ENCODE measurements at places on chromosomes 2 and 18. TPM values are rescaled to one million over a fixed set of nuclear protein-coding genes. Genes with fewer than 3 reads are reported as not detected.
A peak's percentile ranks its signal among the peaks of the same experiment; 100 is the strongest.

DNA sequence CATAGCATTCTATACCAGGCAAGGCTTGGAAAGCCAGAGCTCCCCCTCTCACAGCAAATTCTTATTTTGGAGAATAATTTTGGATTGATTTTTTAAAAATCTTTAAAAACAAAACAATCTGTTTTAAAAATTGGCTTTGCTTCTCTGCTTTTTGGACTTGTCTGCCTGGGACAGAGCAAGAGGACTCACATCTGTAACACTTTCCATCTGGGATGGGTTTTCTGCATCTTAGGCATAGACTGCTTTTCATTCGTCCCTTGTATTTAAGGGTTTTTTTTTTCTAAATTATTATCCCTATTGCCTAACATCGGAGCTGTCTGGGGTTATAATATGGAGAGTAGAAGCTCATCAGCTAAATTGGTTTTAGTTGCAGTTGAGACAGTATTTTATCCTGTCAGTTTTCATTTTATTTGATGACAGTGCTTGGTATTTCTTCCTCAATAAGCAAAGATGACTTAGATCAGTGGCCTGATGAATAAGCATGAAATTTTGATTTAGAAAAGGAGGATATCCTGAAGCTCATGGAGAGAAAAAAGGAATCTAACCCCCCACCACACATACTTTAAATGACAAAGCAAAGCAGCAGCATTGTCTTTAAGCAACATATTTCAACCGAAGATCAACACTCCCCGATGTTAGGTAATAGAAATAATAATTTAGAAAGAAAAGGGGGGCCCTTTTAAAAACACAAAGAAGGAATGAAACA, 2.3 kb upstream of the FZD7 start:
- no peak overlapping the region for H3K4me3 ChIP-seq
- H3K36me3 ChIP-seq = no peaks in the 10 kb centered on the region
- H3K4me1 ChIP-seq = peaks cover 5% of the 10 kb centered on the region
- no peak overlapping the region for H3K27ac ChIP-seq
- DNase-seq = no peak
- peaks cover 6% of the 10 kb centered on the region for H3K27me3 ChIP-seq

The RUFY4 gene
- not detected for total RNA-seq

The LRRTM1 gene
- not detected for total RNA-seq

GRCh38 chr18:9516437-9517064, 41.2 kb downstream of the RALBP1 start:
- H3K4me3 ChIP-seq = no peak overlapping the region
- H3K36me3 ChIP-seq = peaks cover 5% of the 10 kb centered on the region
- no peaks in the 10 kb centered on the region for H3K27me3 ChIP-seq
- H3K27ac ChIP-seq = no peak overlapping the region
- no peak for DNase-seq

DNA sequence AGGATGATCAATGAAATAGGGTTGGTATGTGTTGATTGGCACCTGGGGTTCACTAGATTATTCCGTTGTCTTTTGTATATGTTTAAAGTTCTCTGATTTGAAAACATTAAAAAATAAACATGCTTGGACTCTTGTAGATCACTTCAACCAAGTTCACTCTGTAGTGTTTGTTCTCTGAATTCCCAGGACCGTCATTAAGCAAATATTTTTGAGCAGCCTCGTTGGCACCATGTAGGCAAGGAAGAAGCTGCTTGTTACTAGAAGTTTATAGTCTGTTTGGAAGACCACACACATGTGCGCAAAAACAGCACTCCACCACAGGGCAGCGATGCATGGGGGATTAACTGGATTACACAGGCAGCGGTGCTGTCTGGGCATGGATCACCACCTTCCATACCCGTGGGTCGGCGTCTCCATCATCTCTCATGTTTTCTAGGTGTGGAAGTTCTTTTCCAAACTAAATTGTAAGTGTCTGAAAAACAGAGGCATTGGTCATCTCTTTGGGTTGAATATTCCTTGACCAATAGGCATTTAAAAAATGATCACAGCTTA, 212.2 kb downstream of the FHOD3 start:
- H3K36me3 ChIP-seq = no peaks in the 10 kb centered on the region
- no peaks in the 10 kb centered on the region for H3K27me3 ChIP-seq
- no peaks in the 10 kb centered on the region for H3K4me1 ChIP-seq
- no peak overlapping the region for H3K27ac ChIP-seq
- no peak overlapping the region for H3K4me3 ChIP-seq
- no peak for DNase-seq

The REG1B gene
- total RNA-seq = not detected

GRCh38 chr2:104444889-104445288, 409.0 kb upstream of the POU3F3 start:
- no peaks in the 10 kb centered on the region for H3K36me3 ChIP-seq
- DNase-seq = no peak
- H3K27me3 ChIP-seq = no peaks in the 10 kb centered on the region
- H3K27ac ChIP-seq = no peak overlapping the region
- H3K4me1 ChIP-seq = peaks cover 3% of the 10 kb centered on the region

DNA sequence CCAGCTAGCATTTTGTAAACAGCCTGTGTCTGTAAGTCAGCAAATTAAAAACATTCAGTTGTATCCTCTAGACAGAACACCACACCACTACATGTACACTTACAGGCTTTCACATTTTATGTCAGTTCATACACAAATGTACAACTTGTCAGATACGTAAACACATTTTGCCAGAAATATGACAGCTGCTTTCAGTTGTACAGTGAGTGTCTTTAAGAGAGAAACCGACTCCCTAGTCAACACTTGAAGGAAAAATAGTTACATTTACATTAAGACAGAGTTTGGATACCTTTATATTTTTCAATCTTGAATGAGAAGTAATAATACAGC, 15.2 kb downstream of the MRPL35 start:
- H3K4me3 ChIP-seq = no peak overlapping the region
- no peaks in the 10 kb centered on the region for H3K4me1 ChIP-seq
- DNase-seq = no peak
- no peak overlapping the region for H3K27ac ChIP-seq
- peaks cover 32% of the 10 kb centered on the region for H3K36me3 ChIP-seq

DNA sequence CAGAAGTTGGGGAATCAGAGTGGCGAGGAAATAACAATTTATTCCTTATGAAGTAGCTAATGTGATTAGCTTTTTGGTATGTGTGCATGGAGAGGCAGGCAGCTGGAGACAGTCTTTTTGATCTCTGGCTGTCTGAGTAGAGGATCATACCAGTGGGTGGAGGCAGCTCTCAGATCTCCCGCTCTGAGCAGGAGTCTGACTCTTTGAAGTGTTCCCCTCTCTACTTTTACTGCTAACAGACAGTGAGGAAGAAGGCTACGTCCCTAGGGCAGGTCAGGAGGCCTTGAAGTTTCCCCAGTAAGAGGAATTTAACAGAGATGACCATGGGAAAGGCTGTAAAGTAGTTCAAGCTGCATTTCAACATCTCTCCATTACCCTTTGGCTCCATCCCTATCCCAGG, 111.9 kb upstream of the REG3A start:
- no peaks in the 10 kb centered on the region for H3K27me3 ChIP-seq
- no peak for DNase-seq
- H3K4me3 ChIP-seq = no peak overlapping the region
- no peaks in the 10 kb centered on the region for H3K4me1 ChIP-seq
- no peaks in the 10 kb centered on the region for H3K36me3 ChIP-seq
- H3K27ac ChIP-seq = no peak overlapping the region

GRCh38 chr2:233108611-233109490, 48.7 kb downstream of the INPP5D start:
- H3K4me1 ChIP-seq = peaks cover 61% of the 10 kb centered on the region
- no peaks in the 10 kb centered on the region for H3K27me3 ChIP-seq
- no peak overlapping the region for H3K4me3 ChIP-seq

- H3K36me3 ChIP-seq = no peaks in the 10 kb centered on the region
- H3K27me3 ChIP-seq = no peaks in the 10 kb centered on the region
- no peak overlapping the region for H3K27ac ChIP-seq
- H3K4me3 ChIP-seq = peak overlapping the region; percentile 25
Observed at GRCh38 chr18:13375302-13376255, 157.0 kb downstream of the LDLRAD4 start.

The IGFBP2 gene
- 1.1 TPM for total RNA-seq

The CYP27C1 gene
- total RNA-seq = not detected

DNA sequence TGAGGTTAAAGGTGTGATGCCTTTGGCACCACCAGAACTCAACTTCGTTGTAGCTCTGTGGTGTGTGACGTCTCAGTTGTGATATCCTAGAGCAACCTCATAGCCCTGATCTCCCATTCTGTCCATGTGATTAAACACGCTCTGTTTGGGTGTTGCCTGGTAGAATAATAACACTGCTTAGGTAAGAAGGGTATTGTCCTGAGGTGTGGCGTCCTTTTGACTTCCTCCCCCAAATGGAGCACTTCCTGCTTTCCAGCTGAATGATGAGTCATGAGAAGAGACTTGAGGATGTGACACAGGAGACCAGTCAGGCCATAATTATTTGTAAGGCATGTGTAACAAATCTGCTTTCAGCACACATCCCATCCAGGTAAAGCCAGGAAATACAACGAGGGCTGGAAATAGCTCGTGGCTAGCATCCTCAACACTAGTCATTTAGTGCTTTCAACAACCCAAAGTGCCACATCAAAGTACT, 100.7 kb downstream of the RAPGEF4 start:
- no peak overlapping the region for H3K4me3 ChIP-seq
- H3K36me3 ChIP-seq = no peaks in the 10 kb centered on the region
- no peak for DNase-seq
- no peak overlapping the region for H3K27ac ChIP-seq
- H3K4me1 ChIP-seq = no peaks in the 10 kb centered on the region
- H3K27me3 ChIP-seq = no peaks in the 10 kb centered on the region

- H3K36me3 ChIP-seq = peaks cover 4% of the 10 kb centered on the region
- H3K27ac ChIP-seq = no peak overlapping the region
- H3K4me1 ChIP-seq = peaks cover 69% of the 10 kb centered on the region
- no peaks in the 10 kb centered on the region for H3K27me3 ChIP-seq
- no peak for DNase-seq
- no peak overlapping the region for H3K4me3 ChIP-seq
Observed at GRCh38 chr2:181149056-181149455, 168.7 kb downstream of the UBE2E3 start.

GRCh38 chr2:123597988-123598387, 427.1 kb upstream of the CNTNAP5 start:
- H3K4me3 ChIP-seq = no peak overlapping the region

The ABCB11 gene
- not detected for total RNA-seq

DNA sequence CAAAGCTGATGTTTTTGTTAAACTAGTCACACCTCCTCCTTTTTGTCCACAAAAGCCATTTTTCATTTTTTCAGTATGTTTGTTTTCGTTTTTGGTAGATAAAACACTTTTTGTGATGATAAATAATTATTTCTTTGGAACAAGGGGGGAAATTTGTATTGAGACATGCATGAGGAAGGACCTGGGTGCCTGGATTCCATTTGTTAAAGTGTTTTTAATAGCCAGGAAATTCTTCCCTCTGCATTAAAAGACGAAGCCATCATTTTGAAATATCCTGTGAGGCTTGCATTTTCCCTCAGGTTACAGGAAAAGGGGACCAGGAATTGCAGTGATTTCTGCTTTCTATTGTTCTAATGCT, 52.1 kb upstream of the CTLA4 start:
- peaks cover 30% of the 10 kb centered on the region for H3K4me1 ChIP-seq
- no peak for DNase-seq
- H3K36me3 ChIP-seq = no peaks in the 10 kb centered on the region
- peak overlapping the region; percentile 31 for H3K4me3 ChIP-seq

GRCh38 chr2:68466361-68466777, 725 bp downstream of the FBXO48 start:
- no peaks in the 10 kb centered on the region for H3K36me3 ChIP-seq
- peak overlapping the region; percentile 98 for H3K4me3 ChIP-seq
- peak; percentile 47 for DNase-seq
- H3K27me3 ChIP-seq = no peaks in the 10 kb centered on the region
- peaks cover 25% of the 10 kb centered on the region for H3K4me1 ChIP-seq

The RAB27B gene
- 0.15 TPM for total RNA-seq

DNA sequence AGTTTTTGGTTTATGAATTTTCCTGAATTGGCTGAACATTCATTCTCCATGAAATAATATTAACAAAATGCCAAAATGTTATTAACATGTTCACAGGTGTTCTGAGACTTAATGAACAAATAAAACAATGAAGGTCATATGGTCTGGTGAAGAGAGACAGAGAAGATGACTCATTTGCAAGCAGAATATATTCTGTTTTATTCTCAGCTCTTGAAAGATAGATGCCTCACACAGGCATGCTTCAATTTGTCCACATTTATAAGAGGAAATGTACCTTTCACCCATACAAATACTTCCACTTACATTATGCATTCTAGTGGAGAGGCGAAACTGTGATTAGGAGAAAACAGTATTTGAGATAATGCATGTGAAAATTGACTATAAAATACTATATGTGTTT, 75.4 kb upstream of the PGAP1 start:
- DNase-seq = no peak
- no peaks in the 10 kb centered on the region for H3K27me3 ChIP-seq
- H3K27ac ChIP-seq = no peak overlapping the region
- H3K4me3 ChIP-seq = no peak overlapping the region
- H3K36me3 ChIP-seq = peaks cover 38% of the 10 kb centered on the region

- H3K27me3 ChIP-seq = no peaks in the 10 kb centered on the region
- no peak for DNase-seq
Observed at GRCh38 chr2:235979753-235980435, 188.3 kb downstream of the GBX2 start.

DNA sequence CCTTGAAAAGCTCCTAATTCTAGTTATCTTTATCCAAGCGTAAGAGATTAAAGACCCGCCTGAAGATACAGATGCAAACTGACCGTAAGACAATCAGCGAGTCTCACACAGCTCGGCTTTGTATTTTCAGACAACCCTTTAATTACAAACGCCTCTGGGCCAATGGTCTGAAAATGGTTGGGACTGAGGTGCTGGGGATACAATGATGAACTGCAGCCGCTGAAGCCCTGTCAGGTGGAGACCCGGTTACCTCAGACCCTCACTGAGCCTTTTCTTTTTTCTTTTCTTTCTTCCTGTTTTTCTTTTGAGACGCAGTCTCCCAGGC, 715 bp upstream of the CFAP36 start:
- DNase-seq = no peak
- peaks cover 2% of the 10 kb centered on the region for H3K36me3 ChIP-seq
- peak overlapping the region; percentile 99 for H3K4me3 ChIP-seq

The INHA gene
- not detected for total RNA-seq

The EVX2 gene
- not detected for total RNA-seq

All from CD8-positive, alpha-beta memory T cell (primary cell).